ENCODE measurements at places on chromosomes 1 and 21. TPM values are rescaled to one million over a fixed set of nuclear protein-coding genes. Genes with fewer than 3 reads are reported as not detected.

DNA sequence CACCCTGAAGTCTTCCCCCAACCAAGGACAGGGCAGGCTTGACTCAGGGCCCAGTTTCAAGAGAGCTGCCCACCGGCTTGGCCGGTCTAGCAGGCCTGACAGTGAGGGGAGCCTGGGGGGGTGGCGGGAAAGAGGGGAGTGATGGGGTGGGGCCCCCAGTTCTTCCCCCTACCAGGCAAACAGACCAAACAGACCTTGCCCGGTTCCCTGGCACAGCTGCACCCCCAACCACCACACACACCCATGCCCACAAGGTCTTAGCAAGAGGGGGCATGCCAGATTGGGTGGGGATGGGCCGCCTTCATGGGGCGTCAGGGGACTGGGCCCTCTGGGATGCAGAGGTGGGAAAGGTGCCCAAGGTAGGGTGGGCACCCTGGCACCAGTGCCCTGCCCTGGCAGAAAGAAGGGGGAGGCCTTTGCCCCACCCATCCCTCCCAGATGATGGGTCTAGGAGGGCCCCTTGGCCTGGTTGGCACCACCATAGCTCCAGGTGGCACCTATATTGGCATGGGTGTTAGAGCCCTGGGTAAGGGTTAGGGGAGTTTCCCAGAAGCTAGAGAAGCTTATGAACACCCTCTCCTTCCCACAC, 8.9 kb downstream of the ZBTB7B start:
- peak; percentile 89 for DNase-seq

KRTAP19-1 gene
- 18.3 TPM for total RNA-seq

DNA sequence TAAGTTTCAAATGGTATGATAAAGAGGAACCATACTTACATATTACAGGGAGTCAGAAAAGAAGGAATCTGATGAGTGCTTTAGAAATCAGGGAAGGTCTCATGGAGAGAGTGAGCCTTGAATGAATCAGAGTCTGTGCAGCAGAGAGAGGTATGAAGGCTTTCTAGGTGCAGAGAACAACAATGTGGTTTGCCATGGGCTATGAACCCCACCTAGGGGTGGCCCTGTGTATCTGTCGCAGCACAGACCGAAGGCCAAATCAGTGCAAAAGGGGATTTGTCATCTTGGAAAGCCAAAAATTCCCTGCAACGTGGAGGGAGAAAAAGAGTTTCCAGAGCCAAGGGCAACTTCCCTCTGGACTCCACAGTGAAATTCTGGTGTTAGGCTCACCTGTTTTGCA, 3.5 kb downstream of the PAPPA2 start:
- no peak for DNase-seq

DNA sequence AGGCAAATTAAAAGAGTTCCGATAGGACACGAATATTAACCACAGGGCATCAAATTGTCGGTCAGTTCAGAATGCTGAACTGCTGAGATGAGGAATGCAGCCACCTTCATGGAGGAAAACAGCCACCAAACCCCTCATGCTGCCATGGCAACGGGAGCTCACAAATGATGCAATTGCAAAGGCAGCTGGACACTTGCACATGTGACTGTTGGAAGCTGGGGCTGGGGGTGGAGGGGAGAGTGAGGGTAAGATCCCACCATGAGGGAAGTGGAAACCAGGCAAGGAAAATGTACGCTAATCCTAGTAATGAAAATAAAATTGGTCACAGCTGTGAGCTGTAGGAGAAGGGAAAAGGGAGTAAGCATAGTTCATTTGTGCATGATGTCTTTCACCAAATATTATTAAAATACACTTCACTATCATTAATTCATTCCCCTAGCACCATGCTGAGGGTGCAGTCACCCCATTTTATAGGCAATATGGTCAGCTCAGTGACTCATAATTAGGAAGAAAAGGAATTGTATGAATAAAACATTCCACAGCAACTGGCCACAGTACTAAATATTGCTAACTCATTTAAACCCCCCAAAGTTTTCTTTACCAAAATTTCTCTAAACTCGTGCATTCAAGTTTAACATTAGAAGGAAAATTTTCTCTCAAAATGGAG, 15.3 kb downstream of the BECN2 start:
- DNase-seq, result no peak

- no peak for DNase-seq
Observed at GRCh38 chr1:246476771-246477170, 30.3 kb downstream of the SMYD3 start.

DNA sequence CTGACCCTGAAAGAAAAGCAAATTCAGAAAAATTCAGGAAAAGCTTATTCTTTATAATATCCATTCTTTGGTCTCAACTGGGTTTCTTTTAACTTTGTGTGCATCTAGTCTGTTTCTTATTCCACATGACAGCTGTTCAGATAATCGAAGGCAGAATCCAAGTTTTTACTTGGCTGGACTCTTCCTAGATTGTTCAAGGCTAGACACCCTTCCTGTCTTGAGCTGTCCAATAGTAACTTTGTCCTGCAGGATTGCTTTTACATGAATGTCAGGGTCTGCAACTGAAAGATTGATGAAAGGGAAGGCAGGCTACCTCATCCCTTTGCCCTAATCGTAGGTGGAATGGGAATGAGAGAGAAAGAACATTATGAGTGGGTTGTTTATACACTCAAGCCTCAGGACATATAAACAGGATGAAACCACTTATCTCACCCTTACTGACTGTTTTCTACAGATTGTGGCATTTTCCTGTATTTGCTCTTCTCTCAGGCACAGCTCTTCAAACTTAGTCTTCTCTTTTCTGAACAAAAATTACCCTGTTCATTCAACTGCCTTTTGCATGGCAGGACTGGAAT, 76.9 kb downstream of the LEPR start:
- no peak for DNase-seq

DNA sequence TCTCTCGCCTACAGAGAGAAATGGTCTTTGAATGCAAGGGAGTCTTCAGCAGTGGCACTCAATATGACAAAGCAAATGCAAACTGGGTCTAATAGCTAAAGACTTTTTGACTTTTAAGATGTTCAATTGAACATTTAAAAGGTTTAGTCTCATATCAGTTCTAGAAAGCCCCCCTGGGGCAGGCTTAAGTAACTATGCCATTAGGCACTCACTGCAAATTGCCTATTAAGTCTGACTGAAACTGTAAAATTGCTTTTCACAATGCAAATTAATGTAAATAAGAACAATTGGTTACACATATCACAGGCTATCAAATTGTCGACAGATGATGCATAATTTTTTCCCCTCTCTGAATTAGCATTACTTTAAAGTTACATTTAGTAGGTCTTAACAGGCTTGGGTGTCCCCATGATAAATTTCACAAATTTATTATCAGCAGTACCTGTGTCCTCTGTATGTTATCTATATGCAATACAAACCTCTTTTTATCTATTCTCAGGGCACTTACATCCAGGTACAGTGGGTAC, 329.1 kb downstream of the LRRIQ3 start:
- no peak for DNase-seq

DNA sequence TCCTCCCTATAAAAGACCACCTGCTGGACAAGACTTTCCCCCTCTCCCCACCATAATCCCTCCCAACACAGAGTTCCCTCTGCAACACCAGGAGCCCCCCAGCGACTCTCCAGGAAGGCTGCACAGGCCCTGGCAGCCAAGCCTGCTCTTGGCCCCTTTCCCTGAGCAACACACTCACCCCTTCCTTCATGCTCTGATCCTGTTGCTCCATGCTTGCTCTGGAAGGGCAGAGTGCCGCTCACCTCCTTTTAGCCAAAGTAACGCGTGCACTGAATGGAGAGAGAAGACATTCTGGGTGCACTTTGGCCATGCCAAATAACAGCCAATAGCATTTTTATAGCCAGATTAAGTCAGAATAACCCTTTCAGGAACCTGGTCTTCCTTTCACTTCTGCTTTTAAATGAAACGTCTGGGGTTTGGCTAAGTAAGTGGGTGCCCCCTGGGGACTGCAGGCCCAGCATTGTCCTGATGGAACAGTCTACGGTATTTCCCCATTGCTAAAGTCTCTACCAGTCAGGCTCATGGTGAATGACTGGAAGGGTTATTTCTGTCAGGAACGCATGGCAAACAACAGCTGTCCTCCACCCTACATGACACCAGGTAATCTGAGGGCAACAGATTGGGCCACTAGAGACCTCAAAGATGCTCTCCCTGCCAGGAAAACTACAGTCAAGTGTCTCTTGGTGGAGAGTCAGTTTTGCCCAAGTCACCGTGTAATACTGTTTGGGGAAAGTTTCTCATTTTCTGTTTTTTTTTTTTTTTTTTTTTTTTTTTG, at the start of gene SLC2A5:
Gene SLC2A5, minus strand, starts transcription at position 310 of the 775 bp plus-strand sequence. Its CDS starts 99 bp downstream, at position 211.
- no peak for DNase-seq

- DNase-seq, result no peak
Observed at GRCh38 chr1:205451202-205451601, 4.6 kb downstream of the BLACAT1 start.

S100A10 gene
- total RNA-seq, result 91.5 TPM

- no peak for DNase-seq
Observed at GRCh38 chr1:79817031-79817560, 810.6 kb upstream of the ADGRL4 start.

COL8A2 gene
- total RNA-seq, result 7.7 TPM

PTPRU gene
- 31.6 TPM for total RNA-seq

DNA sequence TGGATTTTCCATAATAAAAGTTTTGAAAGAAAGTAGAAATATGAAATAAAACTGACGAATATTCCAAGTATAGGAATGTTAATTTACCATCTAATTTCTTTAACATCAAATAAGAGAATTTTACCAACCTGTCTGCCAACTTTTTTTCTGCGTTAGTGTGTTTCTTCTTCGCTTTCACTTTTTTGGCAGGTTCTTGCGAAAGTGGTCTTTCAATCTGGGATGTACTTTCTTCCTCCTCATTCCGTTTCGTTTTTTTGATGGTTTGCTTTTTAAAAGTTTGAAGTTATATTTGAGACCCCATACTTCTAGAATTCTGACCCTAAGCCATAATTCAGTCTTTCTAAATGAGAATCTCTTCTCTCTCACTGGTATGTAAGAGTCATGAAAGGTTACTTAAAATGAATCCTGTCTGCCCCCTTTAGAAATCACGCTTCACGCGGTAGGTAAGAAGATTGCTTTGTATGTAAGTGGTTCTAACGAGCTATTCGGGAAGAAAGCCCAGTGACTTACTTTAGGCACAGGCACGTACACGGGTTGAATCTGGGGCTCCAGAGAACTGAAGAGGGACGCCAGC, 580 bp downstream of the RBM34 start:
- DNase-seq, result no peak

DNA sequence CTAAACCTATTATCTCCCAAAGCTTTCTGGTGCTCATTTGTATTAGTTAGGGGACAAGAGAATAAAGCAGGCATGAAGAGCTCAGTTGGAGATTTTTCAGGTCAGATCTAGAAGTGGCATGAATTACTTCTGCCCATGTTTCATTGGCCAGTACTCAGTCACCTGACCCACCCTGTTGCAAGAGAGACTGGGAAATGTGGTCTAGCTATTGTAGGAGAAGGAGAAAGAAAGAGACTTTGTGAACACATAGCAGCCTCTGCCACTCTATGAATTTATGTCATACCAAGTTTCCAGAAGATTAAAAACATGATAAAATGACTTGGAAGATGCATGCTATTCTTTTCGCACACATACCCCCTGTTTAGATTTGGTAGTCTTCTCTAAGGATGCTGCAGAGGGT, 302.3 kb upstream of the RUNX1 start:
- no peak for DNase-seq

DNA sequence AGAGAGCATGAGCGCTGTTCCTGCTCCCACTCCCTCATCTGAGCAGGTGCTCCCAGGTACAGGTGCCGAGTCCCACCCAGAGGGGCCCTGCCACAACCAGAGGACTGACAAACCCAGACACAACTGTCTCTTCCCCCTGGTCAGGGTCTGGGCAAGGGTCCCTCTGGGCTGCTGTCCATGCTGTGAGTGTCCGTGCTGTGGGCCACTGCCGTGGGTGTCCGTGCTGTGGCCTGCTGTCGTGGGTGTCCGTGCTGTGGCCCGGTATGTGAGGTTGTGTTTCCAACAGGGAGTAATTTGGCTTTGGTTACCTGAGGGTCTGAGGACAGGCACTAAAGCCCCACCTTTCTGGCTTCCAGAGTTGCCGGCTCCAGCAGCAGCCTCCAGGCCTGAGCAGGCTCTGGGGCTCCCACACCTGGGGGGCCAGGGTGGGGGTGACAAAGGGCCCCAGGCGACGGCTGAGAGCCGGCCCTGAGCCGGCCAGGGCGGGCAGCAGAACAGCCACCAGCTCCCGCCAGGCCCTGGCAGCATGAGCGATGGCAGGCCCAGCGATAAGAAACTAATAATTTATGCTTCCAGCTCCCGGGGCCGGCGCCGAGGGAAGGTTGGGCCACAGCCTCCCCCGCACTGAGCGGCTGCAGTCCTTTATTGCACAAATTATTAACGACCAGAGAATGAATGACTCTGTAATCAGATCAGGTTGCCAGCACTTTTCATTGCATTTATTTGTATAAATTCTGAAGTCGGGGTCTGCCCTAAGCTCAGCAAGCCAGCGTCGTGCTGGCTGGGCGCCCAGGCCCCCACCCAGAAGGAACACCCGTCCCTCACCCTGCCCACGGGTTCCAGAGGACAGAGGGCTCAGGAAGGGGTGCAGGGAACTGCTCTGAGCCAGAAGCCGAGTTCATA, 7.3 kb upstream of the SAMD11 start:
- no peak for DNase-seq

DNA sequence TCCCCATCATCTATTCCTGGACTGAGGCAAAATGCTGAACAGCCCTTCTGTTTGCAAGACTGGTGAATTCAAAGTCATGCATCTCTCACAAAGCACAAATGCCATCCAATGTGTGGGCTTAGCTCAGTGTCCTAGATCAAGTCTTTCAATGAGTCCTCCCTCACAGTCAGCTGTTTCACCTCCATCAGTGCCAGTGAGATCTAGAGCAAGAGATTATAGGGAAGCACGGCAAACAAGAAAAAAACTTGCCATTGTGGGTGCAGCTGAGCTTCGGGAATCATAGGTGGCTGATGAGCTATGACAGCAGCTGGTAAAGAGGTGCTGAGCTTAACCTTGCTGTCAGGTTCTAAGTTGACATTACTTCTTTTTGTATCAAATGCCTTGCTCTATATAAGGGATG, 130.2 kb downstream of the LMX1A start:
- no peak for DNase-seq

DNA sequence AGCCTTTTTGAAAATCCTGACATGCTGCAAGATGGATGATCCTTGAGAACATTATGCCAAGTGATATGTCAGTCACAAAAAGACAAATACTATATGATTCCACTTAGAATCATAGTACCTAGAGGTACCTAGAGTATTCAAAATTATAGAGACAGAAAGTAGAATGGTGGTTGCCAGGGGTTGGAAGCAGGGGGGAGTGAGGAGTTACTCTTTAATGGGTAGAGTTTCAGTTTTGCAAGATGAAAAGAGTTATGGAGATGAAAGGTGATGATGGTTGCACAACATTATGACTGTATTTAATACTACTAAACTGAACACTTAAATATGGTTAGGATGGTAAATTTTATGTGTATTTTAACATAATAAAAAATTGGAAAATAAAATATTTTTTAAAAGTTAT, 37.9 kb upstream of the PODN start:
- no peak for DNase-seq

DNA sequence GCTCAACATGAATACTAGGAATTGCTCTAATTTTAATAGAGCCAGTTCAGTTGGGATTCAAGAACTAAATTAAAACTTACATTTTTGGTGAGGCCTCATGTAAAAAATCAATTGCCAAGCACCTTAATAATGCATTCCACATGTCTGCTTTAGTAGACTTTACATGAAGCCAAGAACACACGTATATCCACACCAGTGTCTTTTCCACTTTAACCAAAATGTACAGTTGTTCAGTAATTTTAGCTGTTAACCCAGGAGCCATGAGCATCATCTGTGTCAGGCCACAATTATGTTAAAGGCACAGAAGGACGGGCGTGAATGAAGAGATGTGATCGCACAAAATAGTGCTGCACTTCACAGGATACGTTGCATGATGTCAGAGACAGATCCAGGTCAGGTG, 136.7 kb downstream of the TLR5 start:
- DNase-seq, result no peak

- DNase-seq, result no peak
Observed at GRCh38 chr1:210490781-210491180, 162.1 kb downstream of the HHAT start.
